NB4 (cell line): ENCODE measurements at places on chromosomes 6 and 20.

GRCh38 chr20:50283922-50284810 is 93.5 kb downstream of the CEBPB start:
- DNase-seq, result peak; percentile 91

GRCh38 chr20:39823224-39823623 is 861.1 kb downstream of the DHX35 start:
- DNase-seq, result no peak

- DNase-seq, result no peak
These were observed 160.3 kb upstream of the SASH1 start for GRCh38 chr6:148182378-148182777.

- no peak for DNase-seq
These were observed 774.3 kb downstream of the QKI start for GRCh38 chr6:164188861-164189260.

- DNase-seq, result no peak
These were observed at the start of gene WFDC5 for GRCh38 chr20:45114465-45115385. Gene WFDC5, minus strand, starts transcription at chr20:45115174. Its CDS starts 91 bp downstream, at chr20:45115083.

GRCh38 chr6:23534351-23534750 is 591.7 kb upstream of the NRSN1 start:
- DNase-seq, result no peak

GRCh38 chr20:59564171-59564570 is 40.2 kb upstream of the PHACTR3 start:
- DNase-seq, result no peak

DNA sequence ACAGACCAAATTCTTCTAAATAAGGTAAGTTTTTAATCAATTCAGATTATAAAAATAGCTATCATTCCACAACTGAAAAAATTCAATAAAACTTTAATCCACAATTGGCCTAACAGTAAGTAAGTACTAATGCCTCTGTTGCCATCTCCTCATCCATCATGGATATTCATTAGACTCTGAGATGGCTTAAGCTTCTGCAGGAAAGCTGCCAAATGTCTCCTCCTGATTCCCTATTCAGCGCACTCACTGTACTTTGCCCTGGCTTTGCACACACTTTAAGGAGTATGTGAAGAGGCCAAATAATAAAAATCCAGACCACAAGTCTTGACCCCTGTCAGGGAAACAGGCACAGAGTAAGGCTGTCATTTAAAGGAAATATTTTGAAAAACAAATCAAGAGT is 23.6 kb downstream of the PGM3 start:
- no peak for DNase-seq

- DNase-seq, result no peak
These were observed 16.8 kb downstream of the SRSF3 start for GRCh38 chr6:36610956-36611336.

DNA sequence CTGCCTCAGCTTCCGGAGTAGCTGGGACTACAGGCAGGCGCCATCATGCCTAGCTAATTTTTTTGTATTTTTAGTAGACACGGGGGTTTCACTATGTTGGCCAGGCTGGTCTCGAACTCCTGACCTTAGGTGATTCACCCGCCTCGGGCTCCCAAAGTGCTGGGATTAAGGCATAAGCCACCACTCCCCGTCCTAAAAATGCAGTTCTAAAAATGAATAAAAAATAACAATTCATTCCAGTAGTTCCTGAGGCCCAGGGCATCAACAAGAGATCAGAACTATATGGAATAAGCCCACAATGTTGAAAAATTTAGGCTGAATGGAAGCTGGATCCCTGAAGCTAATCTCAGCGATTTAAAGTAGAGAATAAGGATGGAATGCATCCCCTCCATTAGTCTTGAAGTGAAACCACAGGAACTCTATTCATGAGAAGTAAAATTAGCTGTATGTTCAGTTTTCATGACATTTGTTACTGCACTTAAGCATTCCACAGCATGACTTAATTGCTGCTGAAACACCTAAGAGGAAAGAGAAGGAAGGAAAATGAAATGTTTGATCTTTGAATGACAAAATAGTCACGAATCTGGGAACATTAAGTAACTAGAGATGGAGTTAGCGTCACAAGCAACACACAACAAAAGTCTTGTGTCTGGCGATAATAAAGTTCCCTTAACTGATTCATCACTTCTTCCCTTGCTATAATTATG is 80.4 kb upstream of the RIPOR2 start:
- no peak for DNase-seq

- DNase-seq, result no peak
These were observed 536.2 kb downstream of the CBLN4 start for GRCh38 chr20:55469074-55469473.

DNA sequence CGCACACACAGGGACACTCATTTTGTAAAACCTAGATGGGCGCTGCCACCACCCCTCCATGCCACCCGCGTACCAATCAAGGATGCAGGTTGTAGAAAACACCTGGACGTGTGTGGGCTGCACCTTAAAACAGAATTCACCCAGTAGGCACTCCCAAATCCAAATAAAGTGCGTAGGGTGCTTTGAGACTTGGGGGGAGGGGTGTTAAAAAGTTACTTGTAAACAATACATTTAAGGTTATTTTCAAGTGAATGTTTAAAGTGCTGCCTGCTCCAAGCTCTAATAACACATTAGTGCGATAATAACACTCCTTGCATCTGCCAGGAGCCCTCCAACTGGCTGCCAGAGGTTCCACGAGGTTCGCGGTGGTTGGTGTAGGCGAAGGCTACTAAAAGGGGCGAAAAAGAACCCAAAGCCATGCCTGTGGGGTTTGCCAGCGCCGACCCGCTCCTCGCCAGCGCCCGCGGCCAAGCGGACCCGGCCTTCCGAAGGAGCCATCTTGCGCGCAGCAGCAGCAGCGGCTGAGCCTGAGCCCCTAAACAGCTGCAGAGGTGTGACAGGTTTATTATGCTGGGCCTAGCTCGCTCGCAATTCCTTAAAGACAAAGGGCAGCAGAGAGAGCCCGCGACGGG is 11.5 kb downstream of the FOXC1 start:
- no peak for DNase-seq

- DNase-seq, result peak; percentile 77
These were observed 188.0 kb downstream of the DLL1 start for GRCh38 chr6:170102582-170103481.

- DNase-seq, result no peak
These were observed 32.6 kb downstream of the FBXO5 start for GRCh38 chr6:152950240-152950639.

- no peak for DNase-seq
These were observed 525.1 kb upstream of the NOX3 start for GRCh38 chr6:155980768-155981079.

GRCh38 chr20:51085769-51086168 is 62.9 kb upstream of the KCNG1 start:
- no peak for DNase-seq

GRCh38 chr6:100309174-100309573 is 155.5 kb downstream of the SIM1 start:
- no peak for DNase-seq

DNA sequence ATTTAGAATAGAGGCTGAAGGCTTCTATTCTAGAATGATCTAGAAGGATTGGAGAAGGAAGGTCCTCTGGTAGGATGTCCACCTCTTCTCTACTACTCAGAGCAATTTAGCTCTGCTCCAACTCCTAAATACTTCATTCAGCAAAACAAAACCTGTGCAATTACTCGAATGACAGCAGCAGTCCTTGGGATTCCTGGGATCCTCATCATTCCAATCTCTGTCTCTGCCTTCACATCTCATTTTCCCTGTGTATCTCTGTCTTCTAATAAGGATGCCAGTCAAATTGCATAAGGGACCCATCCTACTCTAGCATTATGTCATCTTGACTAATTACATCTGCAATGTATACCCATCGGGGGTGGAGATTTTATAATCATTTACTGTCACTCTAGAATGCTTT is 5.5 kb upstream of the AIG1 start:
- no peak for DNase-seq

DNA sequence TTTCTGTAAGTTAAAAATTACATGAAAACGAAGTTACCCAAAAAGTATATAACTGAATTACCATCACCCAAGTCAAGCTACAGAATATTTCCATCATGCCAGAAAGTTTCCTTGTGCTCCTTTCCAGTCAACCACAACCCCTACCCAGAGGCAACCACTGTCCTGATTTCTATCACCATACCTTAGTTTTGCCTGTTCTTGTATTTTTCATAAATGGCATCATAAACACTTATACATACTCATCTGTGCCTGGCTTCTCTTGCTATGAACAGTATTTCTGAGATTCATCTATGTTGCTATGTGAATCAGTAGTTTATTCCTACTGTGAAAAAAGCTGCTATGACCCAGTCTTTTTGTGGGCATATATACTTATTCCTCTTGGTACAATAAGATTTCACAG is 7.4 kb downstream of the FKBP5 start:
- no peak for DNase-seq

DNA sequence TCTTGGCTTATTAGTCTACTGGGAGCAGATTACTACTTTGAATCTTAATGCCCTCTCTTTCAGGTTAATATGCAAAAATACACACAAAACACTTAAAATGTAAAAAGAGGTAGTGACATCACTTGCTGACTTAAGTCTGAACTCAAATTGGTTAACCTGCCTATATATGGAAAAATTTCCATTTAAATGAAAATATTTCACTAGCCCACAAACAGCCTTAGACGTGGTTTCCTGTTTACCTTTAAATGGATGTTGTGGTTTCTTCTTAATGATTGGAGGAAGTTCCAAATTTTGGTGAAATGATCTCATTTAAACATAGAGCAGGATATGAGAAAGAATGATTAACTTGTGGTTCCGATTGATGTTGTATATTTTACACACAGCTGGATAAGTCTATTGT is 553.7 kb downstream of the CD109 start:
- DNase-seq, result no peak

DNA sequence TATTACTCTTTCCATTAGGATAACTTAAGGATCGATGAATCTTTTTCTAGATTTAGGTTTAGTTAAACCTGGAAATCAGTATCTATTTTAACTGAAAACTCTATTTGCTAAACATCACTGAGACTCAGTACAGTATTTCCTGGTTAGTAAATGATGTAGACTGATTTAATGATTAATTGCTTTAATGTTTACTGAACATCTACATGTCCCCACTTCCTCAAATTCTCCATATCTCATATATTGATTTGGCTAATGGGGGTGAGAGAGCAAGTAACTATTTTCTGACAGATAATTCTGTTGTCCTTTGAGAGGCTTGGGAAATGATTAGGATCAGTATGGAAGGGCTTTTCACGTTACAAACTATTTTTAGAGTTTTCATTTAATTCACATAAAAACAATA is 10.3 kb downstream of the MKKS start:
- DNase-seq, result no peak

DNA sequence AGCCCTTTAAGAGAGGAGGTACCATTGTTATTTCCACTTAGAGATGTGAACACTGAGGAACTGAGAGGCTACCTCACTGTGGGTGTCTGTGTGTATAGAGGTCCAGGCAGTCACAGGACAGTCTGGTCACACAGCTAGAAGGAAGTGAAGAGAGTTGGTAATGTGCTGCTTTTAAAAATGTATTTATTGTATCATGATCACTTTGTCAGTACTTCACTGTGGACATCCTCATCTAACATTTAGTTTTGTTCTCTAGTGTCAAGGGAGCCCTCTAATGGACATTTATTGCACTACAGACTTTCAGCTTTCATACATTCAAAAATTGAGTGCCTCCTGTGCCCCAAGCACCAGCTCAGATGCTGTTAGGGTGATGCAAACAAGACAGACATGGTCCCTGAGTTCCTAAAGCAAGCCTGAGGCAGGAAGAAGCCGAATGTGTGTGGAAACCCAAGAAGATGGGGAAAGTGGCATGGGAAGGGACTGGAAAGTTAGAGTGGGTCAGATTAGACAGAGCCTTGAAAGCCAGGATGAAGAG is 123.0 kb downstream of the SLC16A10 start:
- DNase-seq, result peak; percentile 68

GRCh38 chr6:106084989-106085691 is 996 bp upstream of the PRDM1 start:
- DNase-seq, result peak; percentile 19

DNA sequence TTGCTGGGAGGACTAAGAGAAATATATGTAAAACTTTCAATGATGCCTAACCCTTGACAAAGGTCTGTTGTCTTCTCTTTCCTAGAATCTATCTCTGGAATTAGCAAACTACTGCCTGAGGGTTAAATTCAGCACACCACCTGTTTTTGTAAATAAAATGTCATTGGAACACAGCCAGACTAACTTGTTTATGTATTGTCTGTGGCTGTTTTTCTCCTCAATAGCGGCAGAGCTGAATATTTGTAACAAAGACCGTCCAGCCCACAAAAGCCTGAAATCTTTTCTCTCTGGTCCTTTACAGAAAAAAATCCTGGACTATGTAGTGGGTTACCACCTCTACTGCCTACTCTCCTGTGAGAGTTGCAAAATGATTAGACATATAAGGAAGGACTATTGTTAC is 33.3 kb upstream of the SYNDIG1 start:
- DNase-seq, result no peak

DNA sequence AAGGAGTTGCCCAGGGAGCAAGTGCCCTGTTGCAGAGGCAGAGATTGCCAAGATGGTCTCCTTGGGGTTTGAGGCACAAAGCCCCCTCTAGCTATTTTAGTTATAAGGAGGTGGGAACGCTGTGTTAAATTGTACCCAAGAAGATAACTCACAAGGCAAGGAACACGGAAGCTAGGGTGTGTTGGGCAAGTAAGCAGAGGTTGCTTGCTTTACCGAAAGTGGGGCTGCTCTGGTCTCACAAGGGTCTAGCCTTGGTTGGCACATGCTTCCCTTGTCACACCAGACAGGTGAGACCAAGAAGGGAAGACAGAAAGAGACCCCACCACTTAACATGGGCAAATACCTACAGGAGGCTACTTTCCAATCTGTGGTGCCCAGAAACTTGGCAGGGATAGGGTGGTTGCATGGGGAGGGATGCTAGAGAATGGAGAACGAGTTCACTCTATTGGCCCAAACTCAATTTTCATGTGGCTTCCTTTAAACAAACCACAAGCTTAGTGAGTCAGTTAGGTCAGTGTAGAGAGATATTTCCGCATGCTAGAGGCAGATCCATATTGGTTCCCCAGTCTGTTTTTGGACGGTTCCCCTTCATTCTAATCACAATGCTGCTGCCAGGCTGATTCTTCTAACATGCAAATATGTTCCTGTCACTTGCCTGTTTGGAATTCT is 42.4 kb downstream of the PLAGL1 start:
- peak; percentile 11 for DNase-seq

DNA sequence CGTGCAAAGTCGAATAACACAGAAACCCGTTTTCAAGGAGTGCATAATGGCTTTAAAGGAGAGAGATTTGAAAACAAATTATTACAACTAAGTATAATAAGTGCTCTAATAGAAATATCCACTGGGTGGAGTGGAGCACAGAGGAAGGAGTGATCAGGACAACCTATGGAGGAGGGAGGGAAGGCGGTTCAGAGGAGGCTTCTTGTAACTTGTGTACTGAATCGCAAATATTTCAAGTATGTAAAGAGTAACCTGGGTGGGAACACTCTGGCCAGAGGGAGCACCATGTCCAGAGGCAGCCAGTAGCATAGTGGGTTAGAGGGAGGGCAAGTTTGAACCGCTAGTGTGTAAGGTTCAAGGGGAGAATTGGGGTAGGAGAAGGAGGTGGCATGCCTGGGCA is 21.6 kb upstream of the TNFAIP3 start:
- peak; percentile 43 for DNase-seq

- DNase-seq, result no peak
These were observed 34.7 kb upstream of the MICB start for GRCh38 chr6:31462964-31463870.

GRCh38 chr6:73506246-73506645 is 14.6 kb downstream of the EEF1A1 start:
- DNase-seq, result peak; percentile 30

GRCh38 chr6:71510057-71510713 is 221.6 kb downstream of the OGFRL1 start:
- DNase-seq, result peak; percentile 14
